ENCODE measurements at places on chromosomes 16 and 17. TPM values are rescaled to one million over a fixed set of nuclear protein-coding genes. Genes with fewer than 3 reads are reported as not detected.

DNA sequence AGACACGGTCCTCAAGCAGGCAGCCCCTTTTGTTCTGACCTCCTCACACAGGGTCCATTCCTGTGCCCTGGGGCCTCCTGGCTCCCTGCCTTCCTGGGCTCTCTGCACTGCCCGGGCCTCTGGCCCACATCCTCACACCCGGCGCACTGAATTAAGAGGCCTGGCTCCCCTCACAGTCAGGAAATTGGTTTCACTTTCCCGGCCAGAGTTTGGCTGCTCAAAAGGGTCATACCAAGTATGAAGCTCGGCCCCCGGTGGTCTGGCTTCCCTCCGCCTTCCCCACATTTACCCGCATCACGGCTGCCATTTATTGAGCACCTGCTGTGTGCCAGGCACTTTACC is 220.0 kb downstream of the NTN1 start:
- peak overlapping the region; percentile 96 for H3K27ac ChIP-seq
- H3K4me3 ChIP-seq, result no peak overlapping the region
- H3K36me3 ChIP-seq, result no peaks in the 10 kb centered on the region
- H3K27me3 ChIP-seq, result no peaks in the 10 kb centered on the region

- H3K27me3 ChIP-seq, result no peaks in the 10 kb centered on the region
- H3K36me3 ChIP-seq, result no peaks in the 10 kb centered on the region
- H3K27ac ChIP-seq, result no peak overlapping the region
- H3K4me3 ChIP-seq, result no peak overlapping the region
Observed at GRCh38 chr17:14732211-14732610, 431.3 kb downstream of the HS3ST3B1 start.

DNA sequence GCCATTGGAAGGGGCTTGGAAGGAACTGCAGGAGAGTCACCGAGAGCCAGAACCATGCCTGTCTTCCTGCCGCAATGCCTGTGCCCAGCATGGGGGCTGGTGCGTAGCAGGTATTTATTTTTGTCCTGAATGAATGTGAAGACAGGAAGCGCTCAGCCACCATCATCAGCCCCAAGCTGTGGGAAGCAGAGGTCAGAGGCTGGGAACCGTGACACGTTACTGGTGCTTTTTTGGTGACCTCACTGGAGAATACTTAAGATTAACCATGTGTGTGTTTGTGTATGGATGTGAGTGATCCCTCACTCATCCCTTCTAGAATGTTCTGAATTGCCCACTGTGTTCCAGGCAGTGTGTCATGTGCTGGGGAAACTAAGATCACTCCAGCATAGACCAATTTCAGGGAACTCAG is 343.8 kb downstream of the SNX29 start:
- H3K27ac ChIP-seq, result no peak overlapping the region
- no peaks in the 10 kb centered on the region for H3K36me3 ChIP-seq
- no peaks in the 10 kb centered on the region for H3K27me3 ChIP-seq
- no peak overlapping the region for H3K4me3 ChIP-seq
- no peaks in the 10 kb centered on the region for H3K4me1 ChIP-seq
- DNase-seq, result no peak

DNA sequence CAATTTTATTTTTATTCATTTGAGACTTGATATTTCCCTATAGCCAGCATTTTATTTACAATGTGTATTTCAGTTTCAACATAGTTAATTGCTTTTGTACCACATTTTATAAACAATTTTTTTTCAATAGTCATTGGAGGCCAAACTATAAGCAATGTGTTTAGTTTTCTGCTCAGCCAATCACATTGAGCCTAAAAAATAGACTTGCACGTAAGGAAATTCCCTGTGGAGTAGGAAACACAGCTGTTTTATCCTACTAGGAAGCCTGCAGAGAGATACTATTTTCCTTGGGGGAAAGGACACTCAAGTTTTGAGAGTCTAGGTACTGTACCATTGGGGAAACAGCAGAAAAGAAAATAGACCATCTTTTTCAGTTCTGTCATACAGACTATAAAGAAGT is 410.2 kb upstream of the GOT2 start:
- DNase-seq, result no peak
- H3K4me1 ChIP-seq, result no peaks in the 10 kb centered on the region
- H3K36me3 ChIP-seq, result no peaks in the 10 kb centered on the region
- H3K27ac ChIP-seq, result no peak overlapping the region
- no peaks in the 10 kb centered on the region for H3K27me3 ChIP-seq
- H3K4me3 ChIP-seq, result no peak overlapping the region

GRCh38 chr16:69112285-69113129 is 7.1 kb downstream of the HAS3 start:
- DNase-seq, result peak; percentile 67
- no peak overlapping the region for H3K27ac ChIP-seq
- no peak overlapping the region for H3K4me3 ChIP-seq
- peaks cover 9% of the 10 kb centered on the region for H3K27me3 ChIP-seq
- peaks cover 13% of the 10 kb centered on the region for H3K4me1 ChIP-seq
- peaks cover 13% of the 10 kb centered on the region for H3K36me3 ChIP-seq

GRCh38 chr17:30579610-30580315 is 102.6 kb downstream of the GOSR1 start:
- no peaks in the 10 kb centered on the region for H3K4me1 ChIP-seq
- no peaks in the 10 kb centered on the region for H3K36me3 ChIP-seq
- H3K27me3 ChIP-seq, result no peaks in the 10 kb centered on the region
- no peak overlapping the region for H3K4me3 ChIP-seq
- no peak overlapping the region for H3K27ac ChIP-seq
- no peak for DNase-seq

DNA sequence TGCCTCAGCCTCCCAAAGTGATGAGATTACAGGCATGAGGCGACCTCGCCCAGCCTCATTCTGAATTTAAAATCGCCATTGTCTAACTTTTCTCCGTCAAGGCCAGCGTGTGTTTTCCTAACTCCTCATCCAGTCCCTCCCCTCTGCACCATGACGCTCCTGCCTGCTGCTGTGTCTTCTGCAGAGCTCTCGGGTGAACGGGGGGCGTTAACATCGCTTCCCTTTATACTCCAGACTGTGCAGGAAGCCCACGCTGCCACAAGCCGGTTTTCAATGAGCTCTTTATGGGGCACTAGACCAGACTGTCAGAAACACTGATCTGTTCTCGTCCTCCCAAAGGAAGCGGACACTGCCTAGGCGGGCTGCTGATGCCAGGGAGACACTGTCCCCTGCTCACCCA is 13.2 kb downstream of the AANAT start:
- no peaks in the 10 kb centered on the region for H3K4me1 ChIP-seq
- H3K27me3 ChIP-seq, result no peaks in the 10 kb centered on the region
- no peak overlapping the region for H3K27ac ChIP-seq
- H3K4me3 ChIP-seq, result no peak overlapping the region
- peak; percentile 68 for DNase-seq
- no peaks in the 10 kb centered on the region for H3K36me3 ChIP-seq

DNA sequence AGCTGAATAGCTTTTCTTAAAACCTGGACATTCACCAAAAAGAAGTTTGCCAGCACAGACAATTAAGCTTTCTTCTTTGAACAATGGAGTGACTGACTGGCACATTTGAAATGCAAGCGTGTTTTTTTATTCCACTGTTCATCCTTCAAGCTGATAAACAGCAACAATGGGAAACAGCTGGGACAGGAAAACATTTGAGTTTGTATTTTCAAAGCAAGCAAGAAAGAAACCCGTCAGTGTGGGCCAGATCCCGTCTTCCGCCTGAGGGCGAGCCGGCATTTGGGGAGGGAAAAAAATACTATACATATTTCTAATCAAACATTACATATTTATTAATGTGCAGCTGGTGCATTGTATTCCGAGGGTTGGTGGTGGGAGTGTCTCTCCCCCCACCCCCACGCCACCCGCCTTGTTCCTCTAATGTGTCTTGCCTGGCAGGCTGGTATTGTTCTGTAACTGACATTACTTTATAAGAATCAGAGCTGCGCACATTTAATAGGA is 94.3 kb downstream of the CYLD start:
- H3K36me3 ChIP-seq, result no peaks in the 10 kb centered on the region
- H3K27ac ChIP-seq, result no peak overlapping the region
- no peak for DNase-seq

GRCh38 chr17:55395803-55396505 is 25.7 kb downstream of the MMD start:
- H3K27me3 ChIP-seq, result no peaks in the 10 kb centered on the region
- no peak overlapping the region for H3K4me3 ChIP-seq
- no peak for DNase-seq
- H3K36me3 ChIP-seq, result no peaks in the 10 kb centered on the region

GRCh38 chr16:67474551-67475455 is 6.2 kb downstream of the ATP6V0D1 start:
- no peaks in the 10 kb centered on the region for H3K27me3 ChIP-seq
- H3K4me1 ChIP-seq, result no peaks in the 10 kb centered on the region
- no peak for DNase-seq
- no peak overlapping the region for H3K4me3 ChIP-seq
- no peak overlapping the region for H3K27ac ChIP-seq

DNA sequence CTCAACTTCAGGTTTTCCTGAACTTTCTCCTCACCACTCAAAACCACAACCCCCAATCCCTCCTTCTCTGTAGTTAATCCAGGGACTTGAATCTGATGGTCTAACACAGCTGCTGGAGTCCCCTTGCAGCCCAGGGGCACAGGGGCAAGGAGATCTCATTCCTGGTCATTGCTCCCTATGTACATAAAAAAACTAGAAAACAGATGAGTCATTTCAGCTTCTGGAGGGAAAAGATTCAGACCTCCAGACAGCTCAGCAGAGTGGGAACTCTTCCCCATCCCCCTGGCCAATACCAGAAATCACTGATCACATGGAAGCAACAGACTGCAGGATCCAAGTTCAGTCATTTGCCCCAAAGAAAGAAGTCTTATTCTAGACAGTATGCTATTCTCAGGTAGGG is 62.1 kb downstream of the DYNLRB2 start:
- no peaks in the 10 kb centered on the region for H3K36me3 ChIP-seq
- H3K27me3 ChIP-seq, result no peaks in the 10 kb centered on the region
- DNase-seq, result no peak
- H3K27ac ChIP-seq, result no peak overlapping the region

DNA sequence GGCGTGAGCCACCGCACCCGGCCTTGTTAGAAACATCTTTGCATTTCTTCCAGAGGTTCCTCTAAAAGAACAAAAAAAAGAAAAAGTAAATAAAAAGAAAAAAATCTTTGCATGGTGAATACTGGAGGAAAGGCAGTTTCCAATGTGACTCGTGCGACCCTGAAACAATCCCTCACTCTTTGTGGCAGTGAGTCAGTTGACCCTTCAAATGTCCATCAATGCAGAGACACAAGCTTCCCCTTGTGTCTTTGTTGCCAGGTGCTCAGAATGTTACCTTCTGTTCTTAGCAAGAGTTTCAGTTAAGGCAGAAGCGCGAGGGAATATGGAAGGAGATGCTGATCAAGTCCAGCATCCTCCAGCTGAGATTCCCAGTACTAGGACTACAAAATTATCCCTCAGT is 16.4 kb downstream of the CACNG4 start:
- no peaks in the 10 kb centered on the region for H3K36me3 ChIP-seq
- DNase-seq, result no peak
- no peak overlapping the region for H3K4me3 ChIP-seq
- no peak overlapping the region for H3K27ac ChIP-seq
- H3K4me1 ChIP-seq, result no peaks in the 10 kb centered on the region
- H3K27me3 ChIP-seq, result no peaks in the 10 kb centered on the region

DNA sequence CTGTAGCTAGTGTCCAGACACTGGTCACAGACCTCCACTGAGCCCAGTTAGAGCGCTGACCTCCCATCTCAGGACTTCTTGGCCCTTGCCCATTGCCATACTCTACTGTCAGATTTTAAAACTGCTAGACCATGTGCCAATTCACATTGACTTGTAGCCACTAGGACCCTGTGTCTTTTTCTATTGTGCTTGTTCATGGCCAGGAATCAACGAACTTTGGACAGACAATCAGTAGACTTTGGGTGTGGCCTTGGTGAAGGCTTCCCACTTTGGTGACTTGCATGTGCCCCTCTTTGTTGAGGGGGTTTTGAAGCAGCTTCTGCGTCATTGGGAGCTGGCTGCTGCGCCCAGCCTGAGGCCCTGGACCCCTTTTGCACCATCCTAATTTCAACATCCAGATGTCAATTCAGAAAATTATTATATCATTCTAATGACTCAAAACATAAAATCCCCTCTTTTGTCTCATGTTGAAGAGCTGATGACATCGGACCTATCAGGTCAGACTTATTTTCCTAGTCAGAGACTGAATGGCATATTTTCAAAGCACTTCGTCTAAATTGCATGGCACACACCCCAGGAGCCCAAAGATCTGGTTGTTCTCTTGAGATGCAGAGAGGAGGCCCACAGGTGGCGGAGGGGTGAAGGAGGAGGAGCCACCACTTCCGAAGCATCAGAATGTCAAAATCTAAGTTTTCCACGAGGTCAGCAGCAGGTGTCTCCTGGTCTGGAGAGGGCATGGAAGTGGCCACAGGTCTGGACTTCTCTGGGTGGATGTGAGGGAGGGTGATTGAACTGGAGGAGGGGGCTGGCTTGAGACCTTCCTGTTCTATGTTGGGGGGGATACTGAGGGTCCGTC is 93.4 kb upstream of the CBX4 start:
- no peak for DNase-seq
- H3K27me3 ChIP-seq, result peaks cover 40% of the 10 kb centered on the region
- H3K4me1 ChIP-seq, result peaks cover 16% of the 10 kb centered on the region
- no peak overlapping the region for H3K4me3 ChIP-seq
- H3K27ac ChIP-seq, result no peak overlapping the region

- peaks cover 45% of the 10 kb centered on the region for H3K36me3 ChIP-seq
- no peak overlapping the region for H3K4me3 ChIP-seq
- peak overlapping the region; percentile 9 for H3K27ac ChIP-seq
- no peaks in the 10 kb centered on the region for H3K27me3 ChIP-seq
- no peak for DNase-seq
- H3K4me1 ChIP-seq, result no peaks in the 10 kb centered on the region
Observed at GRCh38 chr16:89890886-89891657, 17.7 kb downstream of the TCF25 start.

Gene LDHD
- 66.1 TPM for polyA plus RNA-seq

Gene MMD
- 12.0 TPM for polyA plus RNA-seq

Gene KRT40
- polyA plus RNA-seq, result not detected

All from sigmoid colon (tissue), 7 donors.